ENCODE measurements at places on chromosomes 2 and 18.

DNA sequence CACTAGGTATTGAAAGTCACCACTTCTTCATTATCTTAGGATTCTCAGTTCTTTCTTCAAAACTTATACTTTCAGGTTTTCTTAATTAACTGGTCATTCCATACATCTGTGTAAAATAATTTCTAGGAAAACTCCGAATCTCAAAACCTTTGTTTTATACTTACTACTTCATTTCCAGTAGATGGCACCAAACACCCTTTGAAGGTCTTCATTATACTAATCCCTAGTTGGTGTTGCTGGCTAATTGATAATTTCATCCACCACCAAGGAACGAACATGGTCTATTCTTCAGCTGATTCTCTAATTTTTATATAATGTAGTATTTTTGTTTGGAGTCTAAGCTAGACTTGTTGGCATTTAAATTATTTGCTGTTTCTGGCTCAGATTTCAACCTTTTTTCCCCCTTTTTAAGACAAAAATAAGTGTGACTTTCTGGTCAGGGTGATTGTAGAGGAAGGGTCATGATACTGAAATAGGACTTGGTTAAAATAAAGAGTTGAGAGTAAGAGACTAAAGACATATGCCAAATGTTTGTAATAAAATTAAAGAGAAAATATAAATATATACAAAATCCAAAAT is 2.8 kb upstream of the MXD1 start:
- DNase-seq, result no peak

GRCh38 chr18:78074400-78075020 is 824.9 kb downstream of the GALR1 start:
- DNase-seq, result no peak

DNA sequence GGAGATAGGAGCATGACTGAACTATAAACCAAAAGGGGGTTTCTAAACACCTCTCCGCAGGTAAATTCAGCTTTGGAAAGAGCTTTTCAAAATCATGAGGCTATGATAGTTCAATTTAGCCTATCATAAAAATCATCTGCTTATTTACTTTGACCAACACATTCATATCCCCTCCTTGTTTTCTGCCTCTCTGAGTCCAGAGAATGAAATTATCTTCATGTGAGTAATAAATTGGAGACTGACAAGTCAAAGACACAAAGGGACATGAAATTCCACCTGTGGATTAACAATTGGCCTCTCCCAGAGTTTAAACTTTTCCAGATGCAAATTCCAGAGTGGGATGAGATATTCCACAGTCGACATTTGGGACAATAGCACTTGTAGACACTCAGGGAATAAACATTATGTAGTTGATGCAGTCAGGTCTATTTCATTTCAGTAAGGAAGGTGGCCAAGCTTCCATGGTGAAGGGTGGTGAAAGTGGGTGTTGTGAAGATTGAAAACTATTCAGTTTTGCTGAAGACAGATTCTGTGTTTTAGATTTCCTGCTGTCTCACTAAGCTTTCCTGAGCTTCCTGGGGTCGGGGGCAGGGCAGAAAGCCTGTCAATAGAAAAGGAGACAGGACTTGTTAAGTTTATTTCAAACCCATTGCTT is 84.7 kb downstream of the CDC42EP3 start:
- DNase-seq, result no peak

DNA sequence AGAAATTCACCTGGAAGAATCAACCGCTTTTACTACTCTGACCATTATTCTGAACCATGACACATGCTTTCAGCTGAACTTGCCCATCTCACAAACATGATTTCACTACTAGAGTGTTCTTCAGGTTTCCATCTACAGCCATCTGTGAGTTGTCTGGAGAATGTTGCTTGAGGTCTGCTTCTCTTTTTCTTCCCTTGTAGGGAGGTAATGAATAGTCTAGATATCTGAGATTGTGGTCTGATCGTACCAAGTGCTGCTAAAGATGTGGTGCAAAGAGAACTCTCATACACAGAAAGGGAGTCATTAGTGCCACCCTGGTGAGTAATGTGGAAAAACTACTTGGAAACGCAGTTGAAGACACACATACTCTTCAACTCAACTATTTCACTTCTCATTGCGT is 10.2 kb downstream of the SOWAHC start:
- DNase-seq, result no peak

GRCh38 chr2:231557571-231558217 is 27.4 kb upstream of the NMUR1 start:
- no peak for DNase-seq

- DNase-seq, result no peak
These were observed 115.4 kb downstream of the PXDN start for GRCh38 chr2:1628893-1629292.

DNA sequence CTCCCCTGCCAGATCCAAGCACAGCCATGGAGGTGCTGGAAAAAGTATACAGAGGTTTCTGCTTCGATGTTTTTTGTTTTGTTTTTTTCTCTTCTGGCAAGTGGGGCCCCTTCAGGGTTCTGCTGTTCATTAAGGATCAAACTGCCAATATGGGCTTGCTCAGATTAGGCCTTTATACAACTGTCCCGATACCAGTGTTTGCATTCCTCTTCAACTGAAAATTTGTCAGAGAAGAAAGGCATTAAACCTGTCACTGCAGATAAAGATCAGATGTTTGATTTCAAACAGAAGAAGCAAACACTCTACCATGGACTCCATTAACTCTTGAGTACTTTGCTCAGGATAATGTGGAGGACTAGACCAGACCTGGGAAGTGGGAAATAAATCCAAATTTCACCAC is 396.0 kb upstream of the SMIM21 start:
- no peak for DNase-seq

Measured in chondrocyte (in vitro differentiated cells).